ENCODE measurements at places on chromosomes 5 and 9. TPM values are rescaled to one million over a fixed set of nuclear protein-coding genes. Genes with fewer than 3 reads are reported as not detected.

GRCh38 chr9:101138509-101138908 is 110.0 kb downstream of the PLPPR1 start:
- no peaks in the 10 kb centered on the region for H3K36me3 ChIP-seq
- no peaks in the 10 kb centered on the region for H3K4me1 ChIP-seq
- DNase-seq = no peak
- H3K4me3 ChIP-seq = no peak overlapping the region

DNA sequence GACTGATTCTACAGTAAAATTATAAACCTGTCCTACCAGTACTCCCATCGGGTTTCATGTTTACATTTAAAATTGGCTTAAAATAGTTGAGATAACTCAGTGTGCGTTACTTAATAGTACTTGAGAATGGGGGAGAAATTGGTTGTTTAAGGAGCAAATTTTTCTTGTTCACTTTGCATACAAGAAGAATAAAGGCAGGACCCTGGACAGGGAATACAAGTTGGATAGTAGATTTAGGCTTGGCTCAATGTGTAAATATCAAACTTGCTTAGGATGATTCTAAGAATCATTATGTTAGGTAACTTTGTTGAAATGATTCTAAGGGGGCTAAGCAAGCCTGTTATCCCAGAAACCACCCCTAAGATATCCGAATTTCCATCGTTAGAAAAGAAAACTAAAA is 448.4 kb upstream of the TLE4 start:
- H3K27ac ChIP-seq = no peak overlapping the region
- H3K4me1 ChIP-seq = no peaks in the 10 kb centered on the region
- H3K4me3 ChIP-seq = no peak overlapping the region
- no peak for DNase-seq

GRCh38 chr9:105842023-105842644 is 147.8 kb downstream of the TMEM38B start:
- no peaks in the 10 kb centered on the region for H3K36me3 ChIP-seq
- no peak for DNase-seq
- H3K27me3 ChIP-seq = no peaks in the 10 kb centered on the region
- no peak overlapping the region for H3K27ac ChIP-seq
- no peak overlapping the region for H3K4me3 ChIP-seq
- H3K4me1 ChIP-seq = no peaks in the 10 kb centered on the region

SLC23A1 gene
- not detected for total RNA-seq

DNA sequence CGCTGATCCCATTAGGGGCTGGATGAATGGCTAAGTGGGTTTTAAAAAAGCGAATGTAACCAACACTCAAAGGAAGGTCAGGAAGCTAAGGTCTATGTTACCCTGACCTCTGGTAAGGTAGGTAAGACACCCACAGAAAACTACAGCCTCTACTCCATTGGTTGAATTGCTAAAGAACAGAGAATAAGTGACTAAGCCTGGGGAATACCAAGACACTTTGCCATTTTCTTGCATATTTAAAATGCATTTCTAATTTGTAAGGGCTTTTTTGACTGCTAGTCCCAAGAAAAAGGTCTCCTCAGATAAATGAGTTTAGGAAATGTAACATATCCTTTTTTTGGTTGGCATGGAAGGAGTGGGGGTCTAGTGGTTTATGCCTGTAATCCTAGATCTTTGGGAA is 368.7 kb downstream of the BNC2 start:
- H3K4me3 ChIP-seq = no peak overlapping the region
- no peaks in the 10 kb centered on the region for H3K27me3 ChIP-seq
- H3K36me3 ChIP-seq = no peaks in the 10 kb centered on the region
- peaks cover 4% of the 10 kb centered on the region for H3K4me1 ChIP-seq
- DNase-seq = no peak

GPX8 gene
- total RNA-seq = 6.4 TPM

CATSPER3 gene
- total RNA-seq = 0.23 TPM

DNA sequence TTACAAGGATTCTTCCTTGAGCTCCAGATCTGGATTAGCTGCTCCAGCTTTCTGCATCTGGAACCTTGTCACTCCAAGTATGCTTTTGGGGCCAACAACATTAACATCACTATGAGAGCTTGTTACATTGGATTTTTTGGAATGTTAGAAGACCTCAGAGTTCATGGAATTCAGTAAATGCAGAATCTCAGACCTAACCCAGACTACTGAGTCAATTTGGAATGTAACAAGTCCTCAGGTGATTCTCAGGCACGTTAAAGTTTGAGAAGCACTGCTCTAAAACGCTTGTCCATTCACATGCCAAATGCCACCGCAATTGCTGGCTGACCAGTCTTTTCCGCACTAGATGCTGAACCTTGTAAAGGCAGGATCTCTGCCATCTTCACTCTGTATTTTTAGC is 251.4 kb upstream of the TRIM32 start:
- no peak overlapping the region for H3K4me3 ChIP-seq
- no peaks in the 10 kb centered on the region for H3K36me3 ChIP-seq
- H3K4me1 ChIP-seq = no peaks in the 10 kb centered on the region
- no peaks in the 10 kb centered on the region for H3K27me3 ChIP-seq
- H3K27ac ChIP-seq = no peak overlapping the region
- no peak for DNase-seq

DNA sequence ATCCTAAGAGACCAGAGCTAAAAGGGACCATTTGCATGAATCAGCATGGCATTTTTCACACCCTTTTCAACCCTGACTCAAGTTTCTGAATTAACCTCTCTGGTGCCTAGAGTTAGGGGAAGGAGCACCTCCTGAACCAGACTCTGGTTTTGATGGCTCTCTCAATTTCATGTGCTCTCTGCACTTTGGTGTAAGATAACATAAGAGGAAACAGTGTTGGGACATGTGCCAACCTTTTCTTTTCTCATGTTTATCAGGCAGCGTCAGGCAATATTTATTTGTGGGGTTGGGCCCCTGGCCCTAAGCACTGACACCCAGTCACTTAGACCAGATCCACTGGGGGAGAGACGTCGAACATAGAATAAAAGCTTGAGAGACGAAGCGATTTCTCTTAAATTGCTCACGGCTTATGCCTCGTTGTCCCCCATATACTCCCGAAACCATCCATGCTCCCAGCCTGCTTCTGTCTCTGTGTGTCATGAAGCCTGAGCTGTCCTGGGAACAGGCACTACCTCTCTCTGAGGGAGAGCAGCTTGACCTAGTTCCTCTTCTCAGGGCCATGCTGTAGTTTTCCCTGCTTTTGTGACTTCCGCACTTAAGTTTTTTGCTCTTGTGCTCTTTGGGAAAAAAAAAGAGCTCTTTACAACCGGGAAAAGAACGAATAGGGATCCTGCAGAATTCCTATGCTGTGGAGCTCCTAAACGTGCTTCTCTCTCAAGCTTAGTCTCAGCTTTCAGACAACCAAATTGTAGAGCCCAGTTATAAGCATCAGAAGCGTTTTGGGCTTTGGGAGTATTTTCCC is 195.7 kb downstream of the NR3C1 start:
- H3K4me3 ChIP-seq = no peak overlapping the region
- no peaks in the 10 kb centered on the region for H3K27me3 ChIP-seq
- no peak overlapping the region for H3K27ac ChIP-seq
- DNase-seq = no peak
- H3K36me3 ChIP-seq = no peaks in the 10 kb centered on the region

Measured in esophagus squamous epithelium (tissue), 5 donors.